ENCODE measurements at places on chromosomes 7 and 10.

- DNase-seq: no peak
Measured at GRCh38 chr7:128425850-128426249, 16.1 kb upstream of the IMPDH1 start.

DNA sequence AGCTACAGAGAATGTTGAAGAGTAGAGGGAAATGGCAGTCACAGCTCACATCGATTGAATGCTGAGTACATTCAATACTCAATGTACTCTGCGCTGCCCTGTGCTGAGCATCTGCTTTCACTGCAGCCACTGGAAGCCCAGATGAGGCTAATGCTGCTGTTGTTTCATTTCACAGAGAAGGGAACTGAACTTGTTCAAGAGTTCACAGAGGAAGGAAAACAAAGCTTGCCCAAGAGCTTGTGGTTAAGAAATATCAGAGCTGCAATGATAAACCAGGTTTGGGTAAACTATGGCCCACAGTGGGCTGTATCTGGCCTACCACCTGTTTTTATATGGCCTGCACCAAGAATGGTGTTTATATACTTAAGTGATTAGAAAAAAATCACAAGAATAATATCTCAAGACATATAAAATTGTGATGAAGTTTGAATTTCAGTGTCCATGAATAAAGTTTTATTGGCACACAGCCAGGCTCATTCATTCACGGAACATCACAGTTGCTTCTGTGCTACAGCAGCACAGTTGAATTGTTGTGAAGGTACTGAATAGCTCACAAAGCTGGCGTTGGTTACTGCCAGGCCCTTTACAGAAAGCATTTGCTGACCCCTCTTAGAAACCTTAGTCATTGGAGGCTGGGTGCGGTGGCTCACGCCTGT is 64.1 kb downstream of the CFAP58 start:
- no peak for DNase-seq

DNA sequence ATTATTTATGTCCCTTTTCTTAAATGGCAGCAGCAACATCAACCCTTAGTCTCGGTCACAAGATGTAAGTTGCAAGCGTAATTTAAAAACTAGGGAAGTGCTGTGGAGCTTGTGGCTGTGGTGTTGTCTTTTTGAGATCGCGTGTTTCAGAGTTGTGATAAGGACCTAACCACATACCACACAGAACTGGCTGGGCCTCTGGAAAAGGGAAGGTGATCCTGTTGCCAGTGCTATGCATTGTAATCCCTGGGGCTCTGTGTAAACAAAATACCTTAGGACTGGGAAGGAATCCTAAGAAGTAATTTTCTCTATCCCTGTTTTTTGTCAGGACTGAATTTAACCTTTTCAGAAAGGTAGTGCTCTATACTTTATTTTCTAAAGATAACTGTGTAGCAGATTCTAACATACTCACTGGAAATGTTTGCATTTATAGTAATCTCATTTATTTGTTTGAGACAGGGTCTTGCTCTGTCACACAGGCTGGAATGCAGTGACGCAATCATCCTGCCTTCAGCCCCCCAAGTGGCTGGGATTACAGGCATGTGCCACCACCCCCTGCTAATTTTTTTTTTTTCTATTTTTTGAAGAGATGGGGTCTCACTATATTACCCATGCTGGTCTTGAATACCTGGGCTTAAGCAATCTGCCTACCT is 60.4 kb downstream of the INPP5F start:
- no peak for DNase-seq

DNA sequence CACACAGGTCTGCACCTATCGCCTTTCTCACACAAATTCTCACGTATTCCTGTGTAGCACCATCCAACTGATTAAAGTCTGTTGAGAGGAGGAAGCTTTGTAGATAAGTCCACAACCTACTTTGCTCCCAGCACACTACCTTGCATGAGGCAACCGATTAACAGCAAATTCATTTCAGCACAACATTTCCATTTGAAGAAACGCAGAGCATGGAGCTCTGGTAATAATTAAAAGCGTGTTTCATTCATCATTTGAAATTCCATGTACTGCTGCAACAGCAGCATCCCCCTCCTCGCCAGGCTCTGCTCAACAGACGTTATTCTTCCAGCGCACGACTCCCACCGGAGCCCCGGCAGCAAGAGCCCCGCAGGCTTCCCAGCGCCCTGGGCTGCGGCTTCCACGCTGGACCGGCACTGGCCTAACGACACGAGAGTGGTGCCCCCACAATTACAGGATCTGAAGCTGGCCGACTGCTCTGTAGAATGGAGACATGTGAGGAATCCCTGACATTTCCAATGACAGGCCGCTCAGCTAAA is 118.8 kb downstream of the DIP2C start:
- DNase-seq: no peak

DNA sequence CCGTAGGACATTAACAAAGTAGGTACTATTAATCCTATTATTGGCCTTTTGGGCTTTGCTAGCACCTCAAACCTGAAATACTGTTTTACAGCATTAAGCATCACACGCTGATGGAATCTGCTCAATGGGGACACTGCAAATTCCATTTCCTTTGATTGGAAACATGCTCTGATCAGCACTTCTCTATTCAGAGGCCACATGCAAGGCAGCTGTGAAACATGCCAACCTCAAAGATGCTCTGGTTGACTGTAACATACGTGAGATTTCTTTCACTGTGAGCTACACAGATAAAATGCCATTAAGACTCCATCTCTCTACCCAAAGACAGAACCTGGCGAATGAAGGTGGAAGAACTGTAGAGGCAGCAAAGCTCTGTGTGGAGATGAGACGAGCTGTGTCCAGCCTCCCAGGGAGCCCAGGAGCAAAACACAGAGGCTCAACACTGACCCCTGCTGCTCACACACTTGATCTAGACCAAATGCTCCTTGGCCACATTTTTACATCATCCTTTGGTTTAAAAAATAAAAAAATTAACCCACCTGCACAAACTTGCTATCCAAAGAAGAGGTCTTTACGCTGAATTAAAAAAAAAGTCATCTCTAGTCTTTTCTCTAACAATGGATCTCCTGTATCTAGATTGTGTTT is 8.0 kb downstream of the RSU1 start:
- peak; percentile 23 for DNase-seq

- DNase-seq: no peak
Measured at GRCh38 chr10:126638542-126638941, 32.0 kb downstream of the C10orf90 start.

- no peak for DNase-seq
Measured at GRCh38 chr7:78673272-78673671, 780.2 kb downstream of the MAGI2 start.

DNA sequence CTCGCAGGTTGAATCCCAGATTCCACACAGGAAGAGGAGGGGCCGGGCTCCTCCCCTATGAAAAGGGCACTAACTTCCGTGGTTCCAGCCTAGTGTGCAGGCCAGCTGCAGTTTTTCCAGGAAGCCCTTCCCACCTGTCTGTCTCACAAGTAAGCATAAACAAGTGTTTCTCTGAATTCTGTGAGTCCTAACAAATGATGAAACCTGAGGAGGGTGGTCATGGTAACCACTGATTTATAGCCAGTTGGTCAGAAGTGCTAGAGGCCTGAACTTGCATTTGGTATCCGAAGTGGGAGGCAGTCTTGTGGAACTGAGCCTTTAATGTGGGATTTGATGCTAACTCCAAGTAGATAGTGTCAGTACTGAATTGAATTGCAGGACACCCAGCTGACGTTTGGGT is 54.7 kb upstream of the STEAP4 start:
- no peak for DNase-seq

GRCh38 chr7:721619-722248 is 4.8 kb upstream of the DNAAF5 start:
- DNase-seq: no peak

- DNase-seq: peak; percentile 58
Measured at GRCh38 chr10:90857635-90858460, at the start of gene HTR7. Gene HTR7 (minus strand): TSS chr10:90858039. CDS start chr10:90857671, 368 bp downstream.
